ENCODE measurements at places on chromosomes 16 and 17.

DNA sequence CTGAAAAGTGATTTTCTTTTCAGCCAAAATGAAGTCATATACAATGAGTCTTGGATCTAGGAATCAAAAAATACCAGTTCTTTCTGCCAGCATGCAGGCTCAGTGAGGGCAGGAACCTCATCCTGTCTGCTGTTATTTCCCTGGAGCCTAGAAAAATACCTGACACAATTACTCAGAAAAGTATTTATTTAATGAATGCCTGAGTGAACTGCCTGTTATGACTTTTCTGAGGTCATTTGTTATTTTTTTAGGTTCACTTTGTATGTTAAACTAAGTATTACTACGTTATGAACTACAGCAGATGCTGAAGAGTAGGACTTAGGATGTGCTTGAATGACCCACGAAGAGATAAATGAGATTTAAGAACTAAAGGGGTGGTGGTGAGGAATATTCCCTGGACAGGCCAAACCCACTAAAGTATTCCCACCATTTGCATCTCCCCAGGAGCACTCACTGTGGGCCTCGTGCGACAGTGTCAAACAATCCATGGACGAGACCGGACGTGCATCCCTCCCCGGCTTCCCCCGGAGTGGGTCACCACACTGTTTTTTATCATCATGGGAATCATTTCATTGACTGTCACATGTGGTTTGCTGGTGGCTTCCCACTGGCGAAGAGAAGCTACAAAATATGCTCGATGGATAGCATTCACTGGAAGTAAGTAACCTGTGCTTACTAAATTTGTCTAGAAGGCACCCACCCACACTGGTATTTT lies 17.1 kb upstream of the VWA3A start:
- no peak for DNase-seq

GRCh38 chr17:55330344-55330933 lies 65.7 kb downstream of the HLF start:
- DNase-seq = no peak

GRCh38 chr16:56145369-56145768 lies 45.9 kb upstream of the GNAO1 start:
- DNase-seq = no peak

DNA sequence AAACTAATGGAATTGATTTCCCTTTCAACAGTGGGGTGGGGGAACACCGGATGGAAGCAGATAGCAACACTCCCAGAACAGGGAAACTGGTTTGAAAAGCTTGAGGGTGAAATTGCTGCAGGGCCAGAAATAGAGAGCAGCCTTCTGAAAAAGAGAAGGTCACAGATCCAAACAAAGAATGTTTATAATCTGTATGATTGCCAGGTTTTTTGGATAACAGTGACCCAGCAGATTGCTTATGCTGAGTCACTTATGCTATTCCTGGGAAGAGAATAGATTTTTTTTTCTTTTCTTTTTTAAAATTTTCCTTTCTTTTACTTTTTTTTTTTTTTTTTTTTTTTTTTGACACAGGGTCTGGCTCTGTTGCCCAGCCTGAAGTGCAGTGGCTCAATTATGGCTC lies 641.3 kb downstream of the KCNJ2 start:
- DNase-seq = no peak

DNA sequence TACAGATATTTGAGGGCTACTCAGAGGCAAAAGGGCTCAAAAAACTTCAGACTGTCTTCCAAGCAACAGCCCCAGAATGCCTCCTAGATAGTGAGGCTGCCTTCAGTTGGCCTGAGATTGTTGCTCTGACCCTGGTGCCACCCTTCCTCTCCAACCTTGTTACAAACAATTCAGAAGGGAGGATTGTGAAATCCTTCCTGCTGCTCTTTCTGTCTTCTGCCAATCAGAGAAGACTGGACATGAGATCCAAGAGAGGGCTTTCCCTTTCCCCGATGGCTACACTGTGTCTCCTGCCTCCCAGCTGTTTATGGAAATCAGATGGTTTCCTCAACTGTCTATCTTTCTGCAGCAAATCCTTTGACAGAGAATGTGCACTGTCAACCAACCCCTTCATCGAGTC lies 419.9 kb downstream of the CDH13 start:
- no peak for DNase-seq

- peak; percentile 85 for DNase-seq
Measured at GRCh38 chr17:7308625-7309433, 1.4 kb downstream of the EIF5A start.

DNA sequence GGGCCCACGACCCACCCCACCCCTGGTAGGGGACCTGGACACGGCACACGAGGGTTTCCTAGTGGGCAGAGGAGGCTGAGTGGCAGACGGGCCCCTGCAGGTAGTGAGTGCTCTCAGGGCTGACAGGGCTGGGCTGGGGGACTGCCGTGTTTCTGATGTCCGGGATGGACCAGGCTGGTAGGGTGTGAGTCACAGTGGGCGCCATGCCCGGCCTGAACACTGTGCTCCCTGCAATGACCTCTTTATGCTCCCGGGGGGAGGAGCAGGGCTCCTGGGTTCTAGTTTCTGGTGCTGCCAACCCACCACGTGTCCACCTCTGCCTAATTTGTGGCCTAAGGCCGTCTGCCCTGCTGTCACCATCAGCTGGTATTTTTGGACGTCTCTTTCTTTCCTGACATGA lies 26.3 kb downstream of the ARHGAP23 start:
- DNase-seq = no peak

- no peak for DNase-seq
Measured at GRCh38 chr17:43979011-43979410, 25.3 kb upstream of the PYY start.

DNA sequence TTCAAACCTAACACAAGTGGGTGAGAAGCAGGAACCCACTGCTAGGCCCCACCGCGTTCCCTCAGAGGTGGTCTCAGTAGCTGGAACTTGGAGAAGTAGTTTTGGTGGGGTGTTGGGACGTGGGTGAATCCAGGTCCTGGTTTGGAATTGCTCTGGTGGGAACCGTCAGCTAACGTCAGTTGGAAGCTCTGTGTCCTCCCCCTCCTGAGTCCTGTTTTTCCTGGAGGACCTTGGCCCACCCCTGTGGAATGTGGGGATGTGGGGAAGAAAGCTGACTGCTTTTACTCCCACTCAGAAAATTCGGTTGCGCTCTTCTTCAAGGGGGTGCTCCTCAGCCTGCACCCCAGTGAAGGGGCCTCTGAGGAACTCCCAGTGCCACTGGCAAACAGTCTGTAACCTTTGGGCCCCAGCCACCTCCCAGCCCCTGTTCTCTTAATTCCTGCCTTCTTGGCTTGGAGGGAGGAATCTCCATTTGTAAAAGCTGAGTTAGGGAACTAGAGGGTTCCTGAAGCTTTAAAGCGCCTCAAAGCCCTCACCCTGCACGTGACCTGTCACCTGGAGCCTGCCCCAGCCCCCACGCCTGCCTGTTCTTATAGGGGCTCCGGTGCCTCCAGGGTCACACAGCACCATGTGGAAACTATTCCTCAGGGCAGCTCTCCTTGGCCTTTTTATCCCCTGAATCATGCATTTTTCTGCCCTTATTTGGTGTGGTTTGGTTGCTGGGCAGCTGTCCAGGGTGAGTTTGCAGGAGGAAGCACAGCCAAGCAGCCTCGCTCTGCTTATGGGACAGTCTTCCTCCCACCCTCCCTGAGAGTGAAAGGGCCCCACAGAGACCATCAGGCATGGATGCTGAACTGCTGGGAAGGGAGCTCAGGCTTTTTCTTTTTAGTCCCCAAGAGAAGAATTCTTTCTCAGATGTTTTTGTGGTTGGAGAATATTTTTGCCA lies 16.2 kb upstream of the NAGLU start:
- no peak for DNase-seq

GRCh38 chr16:89561884-89562599 lies 1.6 kb downstream of the RPL13 start:
- no peak for DNase-seq

GRCh38 chr16:31472709-31473203 lies 804 bp downstream of the TGFB1I1 start:
- no peak for DNase-seq

GRCh38 chr17:44088254-44088653 lies 17.7 kb downstream of the G6PC3 start:
- no peak for DNase-seq
